ENCODE measurements at places on chromosomes 1 and 21. TPM values are rescaled to one million over a fixed set of nuclear protein-coding genes. Genes with fewer than 3 reads are reported as not detected.

The DUSP23 gene
- total RNA-seq: 87.3 TPM

The PCBP3 gene
- 0.98 TPM for total RNA-seq

The CD34 gene
- 0.02 TPM for total RNA-seq

The PCNX2 gene
- total RNA-seq: 9.3 TPM

The LCA5L gene
- total RNA-seq: 1.3 TPM

The LMOD1 gene
- not detected for total RNA-seq

The RFX5 gene
- 18.1 TPM for total RNA-seq

The RAB25 gene
- total RNA-seq: not detected

The HNRNPR gene
- 162 TPM for total RNA-seq

The GLUL gene
- 29.1 TPM for total RNA-seq

The DCAF8 gene
- total RNA-seq: 46.5 TPM

The H6PD gene
- 5.2 TPM for total RNA-seq

The CA14 gene
- total RNA-seq: not detected

The AMY1C gene
- total RNA-seq: not detected

The CELF3 gene
- not detected for total RNA-seq

The RHEX gene
- total RNA-seq: not detected

The GABPB2 gene
- total RNA-seq: 3.3 TPM

The SLC25A33 gene
- 3.3 TPM for total RNA-seq

The ICOSLG gene
- total RNA-seq: 4.1 TPM

The MR1 gene
- total RNA-seq: 5.5 TPM

The SPRR1B gene
- total RNA-seq: not detected

The GFI1 gene
- total RNA-seq: 0.29 TPM

The CA6 gene
- not detected for total RNA-seq

The TP73 gene
- total RNA-seq: 0.90 TPM

The C1QB gene
- total RNA-seq: not detected

The TSEN15 gene
- 31.1 TPM for total RNA-seq

The TSPEAR gene
- not detected for total RNA-seq

The C1orf141 gene
- not detected for total RNA-seq

The TRIM17 gene
- not detected for total RNA-seq

The OR2T2 gene
- not detected for total RNA-seq

The RXFP4 gene
- not detected for total RNA-seq

The TSPAN1 gene
- total RNA-seq: 3.0 TPM

The KMO gene
- total RNA-seq: 0.68 TPM

The FASLG gene
- not detected for total RNA-seq

The LYSMD1 gene
- total RNA-seq: 5.9 TPM

The LCE1E gene
- not detected for total RNA-seq

The BTF3L4 gene
- total RNA-seq: 29.0 TPM

The DENND2D gene
- total RNA-seq: 1.0 TPM

The IL12RB2 gene
- total RNA-seq: 0.09 TPM

The WNT3A gene
- 0.05 TPM for total RNA-seq

The SAMD13 gene
- total RNA-seq: 0.52 TPM

The NPL gene
- 0.63 TPM for total RNA-seq

The KCNJ10 gene
- not detected for total RNA-seq

The MACO1 gene
- total RNA-seq: 9.6 TPM

The CENPF gene
- total RNA-seq: 65.6 TPM
